Natural killer cell (primary cell): ENCODE measurements at places on chromosomes 3 and 15. TPM values are rescaled to one million over a fixed set of nuclear protein-coding genes. Genes with fewer than 3 reads are reported as not detected.

- no peaks in the 10 kb centered on the region for H3K4me1 ChIP-seq
- H3K36me3 ChIP-seq, result no peaks in the 10 kb centered on the region
- no peaks in the 10 kb centered on the region for H3K27me3 ChIP-seq
- H3K27ac ChIP-seq, result no peak overlapping the region
- no peak overlapping the region for H3K4me3 ChIP-seq
These were observed 33.7 kb downstream of the IDH3A start for GRCh38 chr15:78182821-78183220.

DNA sequence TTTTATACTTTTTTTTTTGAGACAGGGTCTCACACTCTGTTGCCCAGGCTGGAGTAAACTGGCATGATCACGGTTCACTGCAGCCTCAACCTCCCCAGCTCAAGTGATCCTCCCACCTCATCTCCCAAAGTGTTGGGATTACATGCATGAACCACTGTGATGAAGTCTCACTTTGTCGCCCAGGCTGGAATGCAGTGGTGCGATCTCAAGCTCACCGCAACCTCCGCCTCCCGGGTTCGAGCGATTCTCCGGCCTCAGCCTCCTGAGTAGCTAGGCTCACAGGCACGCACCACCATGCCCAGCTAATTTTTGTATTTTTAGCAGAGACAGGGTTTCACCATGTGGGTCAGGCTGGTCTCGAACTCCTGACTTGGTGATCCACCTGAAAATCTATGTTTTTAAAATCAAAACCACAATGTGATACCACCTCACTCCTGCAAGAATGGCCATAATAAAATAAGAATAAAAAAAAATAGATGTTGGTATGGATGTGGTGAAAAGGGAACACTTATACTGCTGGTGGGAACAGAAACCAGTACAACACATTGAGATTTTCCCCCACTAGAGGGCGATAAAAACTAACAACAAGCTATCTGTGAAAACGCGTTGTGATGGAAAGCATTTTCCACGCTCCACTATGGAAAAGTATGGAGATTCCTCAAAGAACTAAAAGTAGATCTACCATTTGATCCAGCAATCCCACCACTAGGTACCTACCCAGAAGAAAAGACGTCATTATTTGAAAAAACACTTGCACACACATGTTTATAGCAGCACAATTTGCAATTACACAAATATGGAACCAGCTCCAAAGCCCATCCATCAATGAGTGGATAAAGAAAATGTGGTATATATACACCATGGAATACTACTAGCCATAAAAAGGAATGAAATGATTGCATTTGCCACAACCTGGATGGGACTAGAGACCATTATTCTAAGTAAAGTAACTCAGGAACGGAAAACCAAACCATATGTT lies 26.8 kb upstream of the OCA2 start:
- H3K36me3 ChIP-seq, result peaks cover 8% of the 10 kb centered on the region
- no peaks in the 10 kb centered on the region for H3K4me1 ChIP-seq
- H3K4me3 ChIP-seq, result no peak overlapping the region
- no peak for DNase-seq

GRCh38 chr3:76352051-76352450 lies 566.7 kb upstream of the ZNF717 start:
- no peaks in the 10 kb centered on the region for H3K27me3 ChIP-seq
- H3K27ac ChIP-seq, result no peak overlapping the region
- H3K4me1 ChIP-seq, result no peaks in the 10 kb centered on the region
- H3K36me3 ChIP-seq, result no peaks in the 10 kb centered on the region

DNA sequence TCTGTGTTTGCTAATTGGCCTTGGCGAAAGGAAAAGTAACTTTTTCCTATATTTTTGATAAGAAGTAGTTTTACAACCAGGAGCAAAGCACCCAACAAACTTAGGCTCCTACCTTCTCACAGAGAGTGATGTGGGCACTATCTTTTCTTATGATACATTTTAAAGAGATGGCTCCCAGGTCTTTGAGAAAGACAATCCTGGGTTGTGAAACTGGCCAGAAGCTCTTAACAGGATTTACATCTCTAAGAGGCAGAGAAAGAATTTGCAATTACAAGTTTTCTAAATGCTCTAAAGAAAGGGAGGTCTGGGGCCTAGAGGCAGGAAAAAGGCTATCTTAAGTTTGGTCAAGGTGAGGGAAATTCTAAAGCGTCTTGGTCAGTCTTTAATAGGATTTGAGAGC lies 609.7 kb downstream of the VGLL3 start:
- no peak overlapping the region for H3K27ac ChIP-seq
- DNase-seq, result no peak
- H3K4me3 ChIP-seq, result no peak overlapping the region

Gene ABHD14A
- total RNA-seq, result 12.0 TPM
